ENCODE measurements at places on chromosomes 12 and 14.

DNA sequence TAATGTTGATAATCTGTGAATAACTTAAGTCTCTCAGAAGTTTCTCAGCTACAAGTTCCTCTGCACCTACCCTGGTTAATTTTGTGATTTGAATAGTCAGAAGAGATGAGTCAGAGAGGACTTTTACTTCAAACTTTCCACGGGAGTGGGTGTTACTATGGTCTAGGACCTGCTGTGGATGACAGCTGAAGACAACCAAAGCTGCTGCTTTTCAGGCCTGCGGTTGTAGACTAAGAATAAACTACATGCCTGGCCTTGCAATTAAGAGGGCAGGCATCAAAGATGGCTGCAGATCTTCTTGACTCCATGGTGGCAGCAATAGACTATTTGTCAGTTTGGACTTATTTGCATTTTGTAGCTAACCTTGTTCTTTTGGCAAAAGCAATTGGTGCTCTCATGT is 227.1 kb upstream of the KRR1 start:
- DNase-seq = no peak

DNA sequence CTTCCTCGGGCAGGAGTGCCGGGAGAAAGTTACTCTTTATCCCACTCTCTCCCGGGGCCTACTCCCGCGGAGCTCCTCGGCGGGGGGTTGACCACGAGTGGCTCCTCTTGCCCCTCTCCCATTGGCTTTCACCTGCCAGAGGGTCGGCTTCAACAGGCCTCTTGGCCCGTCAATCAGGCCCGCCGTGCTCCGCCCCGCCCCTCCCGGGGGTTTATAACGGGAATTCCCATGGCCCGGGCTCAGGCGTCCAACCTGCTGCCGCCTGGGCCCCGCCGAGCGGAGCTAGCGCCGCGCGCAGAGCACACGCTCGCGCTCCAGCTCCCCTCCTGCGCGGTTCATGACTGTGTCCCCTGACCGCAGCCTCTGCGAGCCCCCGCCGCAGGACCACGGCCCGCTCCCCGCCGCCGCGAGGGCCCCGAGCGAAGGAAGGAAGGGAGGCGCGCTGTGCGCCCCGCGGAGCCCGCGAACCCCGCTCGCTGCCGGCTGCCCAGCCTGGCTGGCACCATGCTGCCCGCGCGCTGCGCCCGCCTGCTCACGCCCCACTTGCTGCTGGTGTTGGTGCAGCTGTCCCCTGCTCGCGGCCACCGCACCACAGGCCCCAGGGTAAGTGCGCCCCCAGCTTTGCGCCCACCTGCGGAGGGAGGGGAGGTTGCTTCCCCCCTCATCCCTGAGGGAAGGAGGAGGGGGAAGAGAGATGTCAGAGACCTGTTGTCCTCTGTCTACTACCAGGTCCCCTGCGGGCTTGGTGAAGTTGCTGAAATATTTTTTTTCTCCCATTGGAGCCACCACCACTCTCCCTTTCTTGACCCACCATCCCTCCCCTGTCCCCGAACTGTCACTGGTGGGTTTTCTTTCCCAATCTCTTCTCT is at the start of gene SMOC1:
SMOC1 (plus strand) TSS at position 242 of the 869 bp plus-strand sequence; CDS start at position 505, 263 bp downstream.
- no peak for DNase-seq

- DNase-seq = peak; percentile 42
Measured at GRCh38 chr12:63294327-63294632, 143.3 kb upstream of the AVPR1A start.

- no peak for DNase-seq
Measured at GRCh38 chr14:104321802-104322130, 183.4 kb downstream of the KIF26A start.

DNA sequence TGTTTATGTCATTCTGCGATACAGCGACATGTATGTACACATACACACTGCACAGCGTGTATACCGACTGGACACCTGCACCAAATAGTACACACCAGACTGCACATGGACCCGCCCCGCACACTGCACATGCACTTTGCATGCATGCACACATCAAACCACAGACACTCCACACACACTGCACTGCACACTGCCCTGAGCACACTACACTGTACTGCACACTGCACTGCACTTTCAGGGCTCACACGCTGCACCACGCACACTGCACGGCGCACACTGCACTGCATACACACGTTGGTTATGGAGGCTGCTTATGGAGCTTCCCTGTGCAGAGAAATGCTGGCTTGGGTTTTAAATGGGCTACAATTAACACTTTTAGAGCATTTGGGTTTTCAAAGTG is 1.6 kb downstream of the PAPLN start:
- DNase-seq = no peak

DNA sequence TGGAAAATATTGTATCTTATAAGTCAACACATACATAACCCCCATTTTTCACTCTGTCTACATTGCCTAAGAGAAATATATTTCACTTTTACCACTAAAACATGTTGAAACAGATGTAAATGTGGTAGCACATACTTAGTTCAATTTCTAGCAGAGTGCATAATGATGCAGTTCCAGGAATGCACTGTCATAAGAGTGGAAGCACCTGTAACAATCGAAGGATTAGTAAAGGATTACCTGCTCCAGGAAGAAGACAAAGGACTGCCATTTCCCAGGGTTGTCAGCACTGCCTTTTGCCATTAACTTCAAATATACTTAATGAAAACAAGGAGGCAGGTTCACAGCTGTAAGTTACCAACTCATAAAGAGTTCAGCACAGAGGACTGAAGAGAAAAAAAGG is 24.6 kb downstream of the DAD1 start:
- no peak for DNase-seq

Measured in KBM-7 (cell line).